Right cardiac atrium (tissue), 5 donors: ENCODE measurements at places on chromosomes 12 and 14.

GRCh38 chr12:109596418-109597244 lies 23.0 kb downstream of the MVK start:
- no peak for DNase-seq

- DNase-seq, result no peak
These were observed 118.1 kb upstream of the NAP1L1 start for GRCh38 chr12:76202621-76203020.

DNA sequence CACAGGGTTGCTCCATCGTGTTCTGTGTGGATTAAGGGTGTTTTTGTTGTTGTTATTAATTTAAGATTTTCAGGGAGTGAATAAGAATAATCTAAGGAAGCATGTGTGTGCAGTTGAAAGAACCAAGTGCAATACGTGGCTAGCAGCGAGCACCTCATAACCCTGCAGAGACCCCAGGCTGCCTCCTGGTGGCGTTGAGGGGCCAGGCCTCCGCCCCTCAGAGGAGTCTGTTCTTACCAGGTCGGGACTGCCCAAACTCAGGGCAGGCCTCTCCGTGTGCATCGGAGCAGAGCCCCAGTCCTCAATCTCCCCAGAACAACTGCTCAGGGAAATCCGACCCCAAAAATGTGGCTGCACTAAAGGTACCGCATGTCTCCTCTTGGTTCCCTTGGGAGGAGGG lies 36.8 kb downstream of the IL31 start:
- no peak for DNase-seq

DNA sequence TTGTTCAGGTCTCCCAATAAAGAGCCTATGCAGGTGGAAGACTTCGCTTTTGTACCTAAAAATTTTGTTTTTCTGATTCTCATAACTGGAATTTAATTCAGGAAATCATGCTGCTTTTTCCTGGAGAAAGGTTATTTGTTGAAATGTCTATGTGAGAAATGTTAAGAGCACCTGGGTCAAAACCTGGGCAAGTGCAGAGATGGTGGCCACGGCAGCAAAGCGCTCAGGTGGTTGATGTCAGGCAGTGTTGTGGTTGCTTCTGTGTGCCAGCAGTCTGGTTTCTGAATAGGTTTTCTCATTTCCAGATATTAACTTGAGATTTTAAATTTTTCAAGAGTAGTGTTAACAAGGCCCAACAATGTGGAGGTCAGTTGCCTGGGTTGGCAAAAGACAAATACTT lies 96.2 kb downstream of the ESR2 start:
- no peak for DNase-seq

- no peak for DNase-seq
These were observed 101.4 kb downstream of the FOXA1 start for GRCh38 chr14:37493606-37494005.

- no peak for DNase-seq
These were observed 1088.3 kb upstream of the SEL1L start for GRCh38 chr14:82621881-82622450.

DNA sequence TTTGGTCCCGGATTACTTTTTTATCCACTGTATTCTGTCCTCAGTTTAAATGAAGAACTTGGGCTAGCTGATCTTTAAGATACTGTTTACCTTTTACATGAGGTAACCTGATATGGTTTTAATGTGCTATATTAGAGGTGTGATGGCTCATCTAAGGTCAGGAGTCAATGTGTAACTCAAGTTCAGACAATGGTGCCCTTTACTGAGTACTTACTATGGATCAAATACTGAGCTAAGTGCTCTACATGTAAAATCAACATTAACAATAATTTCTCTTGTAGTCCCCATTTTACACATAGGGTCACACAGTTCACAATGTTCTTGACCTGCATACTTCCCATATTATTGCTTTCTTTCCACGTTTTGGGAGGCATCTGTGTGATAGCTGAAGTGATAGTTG lies 79.2 kb downstream of the CEP83 start:
- no peak for DNase-seq

DNA sequence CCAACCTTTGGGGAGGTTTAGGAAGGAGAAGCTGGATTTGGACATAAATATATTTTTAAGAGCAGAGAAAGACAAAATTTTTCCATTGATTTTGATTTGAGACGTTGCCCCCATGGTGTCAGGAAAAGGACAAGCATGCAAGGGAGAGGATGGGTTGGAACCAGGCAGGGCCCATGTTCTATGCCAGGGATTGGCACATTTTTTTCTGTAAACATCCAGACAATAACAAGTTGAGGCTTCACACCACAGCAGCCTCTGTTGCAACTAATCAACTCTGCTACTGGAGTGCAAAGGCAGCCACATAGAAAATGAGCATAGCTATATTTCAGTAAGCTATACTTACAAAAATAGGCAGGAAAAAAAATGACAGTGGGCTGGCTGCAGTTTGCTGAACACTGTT lies 44.7 kb downstream of the NR1H4 start:
- no peak for DNase-seq

GRCh38 chr12:25625146-25625545 lies 72.1 kb upstream of the LMNTD1 start:
- DNase-seq, result no peak

- DNase-seq, result peak; percentile 20
These were observed 72.0 kb downstream of the C12orf56 start for GRCh38 chr12:64318605-64319004.

- DNase-seq, result no peak
These were observed 21.6 kb downstream of the BTG1 start for GRCh38 chr12:92123780-92124688.

DNA sequence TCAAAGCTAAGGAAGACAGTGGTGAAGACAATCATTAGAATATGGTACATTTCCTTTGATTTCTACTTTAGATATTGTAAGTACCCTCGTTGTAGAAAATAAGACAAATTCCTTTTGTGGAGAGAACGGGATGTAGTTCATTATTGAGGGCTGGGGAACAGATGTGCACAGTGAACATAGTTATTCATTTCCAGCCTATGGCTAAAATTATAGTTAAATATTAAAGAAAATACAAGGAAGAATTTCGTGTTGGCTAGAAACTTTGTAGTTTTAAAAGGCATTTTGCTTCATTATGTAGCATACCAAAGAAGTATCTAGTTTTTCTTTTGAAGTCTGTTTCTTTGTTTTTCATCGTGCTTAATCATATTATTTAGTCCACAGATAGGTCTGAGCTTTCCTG lies 201.8 kb downstream of the ESR2 start:
- no peak for DNase-seq

GRCh38 chr14:51094282-51094821 lies 553 bp downstream of the TRIM9 start:
- DNase-seq, result peak; percentile 56

DNA sequence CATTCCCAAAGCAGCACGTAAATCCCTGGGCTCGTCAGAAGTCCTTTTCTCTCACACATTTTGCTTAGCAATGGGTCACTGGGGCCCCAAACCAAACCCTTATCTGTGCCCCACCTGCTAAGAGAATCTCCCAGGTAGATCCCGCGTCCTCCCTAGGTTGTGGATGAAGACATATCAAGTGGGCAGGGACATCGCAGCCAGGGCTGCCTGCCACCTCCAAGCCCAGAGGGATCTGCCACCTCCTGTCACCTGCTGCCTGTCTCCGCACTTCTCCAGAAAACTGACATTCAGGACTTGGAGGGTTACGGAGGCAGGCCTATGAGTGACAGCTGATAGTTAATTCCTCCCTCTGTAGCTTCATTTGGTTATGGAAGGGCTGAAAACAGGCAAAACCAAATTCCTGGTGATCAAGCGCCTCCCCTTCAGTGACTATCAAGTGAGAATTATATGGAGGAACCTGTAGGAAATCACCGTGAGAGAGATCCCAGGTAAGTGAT lies 19.5 kb downstream of the BCL11B start:
- DNase-seq, result no peak

GRCh38 chr12:93868771-93869170 lies 191.6 kb downstream of the CRADD start:
- DNase-seq, result no peak

DNA sequence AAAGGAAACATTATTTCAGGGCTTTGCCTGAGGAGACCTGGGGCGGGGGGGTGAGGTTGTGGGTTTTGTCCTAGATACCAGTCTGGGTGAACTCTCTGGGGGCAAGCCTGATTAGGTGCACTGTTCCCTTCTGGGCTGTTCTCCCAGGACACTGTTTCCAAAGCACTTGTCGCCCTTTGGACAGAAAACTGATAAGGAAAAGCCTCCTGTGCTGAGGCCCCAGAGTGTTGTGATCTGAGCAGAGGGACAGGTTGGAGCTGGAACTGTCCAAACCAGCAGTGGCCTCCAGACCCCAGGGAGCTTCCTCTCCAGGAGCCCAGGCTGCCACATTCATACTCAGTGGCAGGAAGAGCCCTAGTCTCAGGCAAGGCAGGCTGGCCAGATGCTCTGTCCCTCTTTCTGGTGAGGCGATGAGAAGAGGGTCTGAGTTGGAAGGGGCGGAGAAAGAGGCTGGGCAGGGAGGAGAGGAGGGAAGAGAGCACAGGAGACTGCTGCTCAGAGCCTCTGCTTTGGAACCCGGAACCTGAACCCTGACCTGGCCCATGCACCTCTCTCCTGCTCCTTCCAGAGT lies 1.9 kb downstream of the GALNT16 start:
- peak; percentile 72 for DNase-seq

- DNase-seq, result peak; percentile 66
These were observed 646.9 kb upstream of the TMEM132C start for GRCh38 chr12:127619869-127620734.

- DNase-seq, result no peak
These were observed 28.1 kb downstream of the CBX5 start for GRCh38 chr12:54251667-54252284.

DNA sequence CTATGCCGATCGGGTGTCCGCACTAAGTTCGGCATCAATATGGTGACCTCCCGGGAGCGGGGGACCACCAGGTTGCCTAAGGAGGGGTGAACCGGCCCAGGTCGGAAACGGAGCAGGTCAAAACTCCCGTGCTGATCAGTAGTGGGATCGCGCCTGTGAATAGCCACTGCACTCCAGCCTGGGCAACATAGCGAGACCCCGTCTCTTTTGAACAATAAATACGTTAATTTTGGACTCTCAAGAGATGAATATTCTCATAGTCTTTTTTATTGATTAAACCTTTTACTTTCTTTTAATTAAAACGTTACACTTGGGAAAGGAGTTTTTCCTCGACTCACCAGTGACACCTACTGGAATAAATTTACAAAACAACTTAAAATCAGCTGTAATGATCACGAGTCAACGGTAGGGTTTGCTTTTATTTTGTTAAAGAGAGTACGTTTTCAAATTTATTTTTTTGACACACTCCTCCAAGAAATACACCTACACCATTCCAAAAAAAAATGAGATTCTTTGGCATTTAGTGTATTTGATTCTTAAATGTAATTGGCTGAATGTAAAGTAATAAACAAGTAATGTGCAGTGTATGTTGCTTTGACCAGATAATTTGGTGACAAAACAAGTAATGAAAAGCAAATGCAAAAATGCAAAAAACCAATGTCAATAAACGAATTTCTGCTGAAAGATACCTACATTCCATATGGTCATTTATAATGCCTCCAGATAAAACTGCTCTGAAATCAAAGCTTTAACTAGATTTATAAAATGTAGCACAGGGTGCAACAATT lies 687 bp upstream of the RPS29 start:
- no peak for DNase-seq

GRCh38 chr14:31122098-31122611 lies 85.4 kb downstream of the HECTD1 start:
- no peak for DNase-seq

DNA sequence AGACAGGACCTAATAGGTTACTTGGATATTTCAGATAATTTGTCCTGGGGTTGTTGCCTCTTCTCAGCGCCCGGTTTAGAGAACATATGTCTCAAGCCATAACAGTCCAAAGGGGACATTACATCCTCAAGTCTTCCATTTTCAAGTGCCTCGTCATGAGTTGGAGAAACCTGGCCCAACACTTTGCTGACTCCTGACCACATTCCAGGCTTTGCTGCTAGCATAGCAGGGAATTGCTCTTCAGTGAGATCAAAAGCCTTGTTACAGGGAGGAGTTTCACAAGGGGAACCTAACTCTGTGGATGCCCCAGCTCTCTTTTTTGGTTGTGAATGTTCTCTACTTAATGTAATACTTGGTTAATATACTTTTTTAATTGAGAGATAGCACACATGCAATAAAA lies 8.2 kb upstream of the MMP19 start:
- DNase-seq, result no peak

DNA sequence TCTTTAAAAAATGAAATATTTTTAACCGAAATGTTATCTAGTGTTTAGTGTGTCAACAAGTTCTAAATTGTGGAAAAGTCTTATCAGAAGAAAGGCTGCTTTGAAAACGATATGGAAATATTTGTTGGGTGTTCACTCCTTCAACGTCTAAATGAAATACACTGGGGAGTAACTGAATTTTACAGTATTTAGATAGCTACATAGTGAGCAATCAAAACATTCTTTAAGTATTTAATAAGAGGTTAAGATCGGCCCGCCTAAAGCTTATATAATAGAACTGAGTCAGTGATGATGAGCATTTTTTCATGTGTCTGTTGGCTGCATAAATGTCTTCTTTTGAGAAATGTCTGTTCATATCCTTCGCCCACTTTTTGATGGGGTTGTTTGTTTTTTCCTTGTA lies 228.3 kb downstream of the RAD51B start:
- no peak for DNase-seq

DNA sequence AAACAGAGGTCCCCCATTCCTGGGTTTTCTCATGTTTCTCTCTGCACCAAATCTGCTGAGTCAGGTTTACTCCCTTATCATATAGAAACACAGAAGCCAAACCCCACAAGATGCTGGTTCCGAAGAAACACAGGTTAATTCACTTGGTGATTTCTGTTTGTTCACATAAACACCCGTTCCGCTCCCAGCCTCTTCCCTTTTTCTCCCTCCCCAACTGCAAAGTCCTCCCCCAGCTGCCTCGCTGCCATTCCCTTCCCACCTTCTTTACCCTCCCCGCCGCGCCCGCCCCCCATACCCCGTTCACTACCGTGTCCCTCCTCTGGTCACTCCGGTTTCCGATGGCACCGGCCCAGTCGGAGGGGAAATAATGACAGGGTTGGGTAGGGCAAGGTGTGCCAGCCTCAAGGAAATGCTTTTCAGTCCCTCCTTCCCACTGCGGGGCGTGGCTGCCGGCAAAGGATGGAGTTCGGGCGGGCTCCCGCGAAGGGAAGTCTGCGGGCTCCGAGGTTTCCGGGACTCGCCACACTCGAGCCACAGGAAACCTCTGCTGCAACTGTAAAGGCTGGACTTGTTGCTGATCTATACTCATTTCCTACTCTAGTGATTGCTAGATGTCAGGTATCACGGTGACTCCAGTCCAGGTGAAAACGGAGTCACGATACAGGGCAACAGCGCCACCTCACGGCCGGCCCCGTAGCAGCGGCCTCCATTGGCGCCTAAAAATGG lies at the start of gene STYK1:
Gene STYK1, minus strand, starts transcription at position 394 of the 726 bp plus-strand sequence. CDS start 39,434 bp downstream, outside the sequence.
- DNase-seq, result peak; percentile 64

- DNase-seq, result no peak
These were observed 22.3 kb downstream of the KDM5A start for GRCh38 chr12:366820-367219.

- no peak for DNase-seq
These were observed 145.2 kb upstream of the WSCD2 start for GRCh38 chr12:107983756-107984472.

- DNase-seq, result no peak
These were observed 2.9 kb downstream of the SPX start for GRCh38 chr12:21528953-21529352.

- DNase-seq, result peak; percentile 90
These were observed 39.0 kb downstream of the ACTN1 start for GRCh38 chr14:68939893-68940613.

- no peak for DNase-seq
These were observed 108.5 kb downstream of the NRXN3 start for GRCh38 chr14:78278464-78279250.

GRCh38 chr14:63545431-63545830 lies 2.3 kb upstream of the PPP2R5E start:
- no peak for DNase-seq

- DNase-seq, result no peak
These were observed 18.0 kb downstream of the IGF1 start for GRCh38 chr12:102462386-102462785.

GRCh38 chr14:25899197-25899596 lies 698.6 kb downstream of the NOVA1 start:
- no peak for DNase-seq
